ENCODE measurements at places on chromosomes 1 and 21.
A peak's percentile ranks its signal among the peaks of the same experiment; 100 is the strongest.

GRCh38 chr1:48246727-48247126 is 24.2 kb downstream of the SLC5A9 start:
- DNase-seq, result no peak

DNA sequence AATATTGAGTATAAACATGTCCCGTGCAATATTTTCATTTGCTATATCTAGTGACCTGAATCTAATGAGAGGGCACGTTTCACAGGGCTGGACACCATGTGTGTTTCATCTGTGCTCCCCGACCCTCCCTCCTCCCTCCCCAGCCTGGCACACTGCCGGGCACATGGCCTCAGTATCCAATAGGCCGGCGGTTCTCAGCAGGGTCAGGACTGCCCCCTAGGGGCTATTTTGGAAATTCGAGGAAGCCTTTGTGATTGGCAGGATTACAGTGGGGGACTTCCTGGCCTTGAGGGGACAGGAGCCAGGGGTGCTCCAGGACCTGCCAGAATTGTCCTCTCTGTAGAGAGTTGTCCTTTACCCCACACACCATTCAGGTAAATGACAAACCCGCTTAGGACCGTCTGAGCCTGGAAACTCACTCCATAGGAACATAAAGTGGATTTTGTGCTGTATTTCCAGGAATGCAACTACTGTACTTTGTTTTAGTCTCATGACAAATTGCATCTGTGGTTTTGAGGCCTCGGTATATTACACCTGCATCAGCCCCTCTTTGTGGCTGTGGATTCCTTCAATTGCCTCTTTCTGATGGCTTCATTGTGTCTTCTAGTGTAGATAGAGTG is 109.5 kb upstream of the SIM2 start:
- DNase-seq, result peak; percentile 80

DNA sequence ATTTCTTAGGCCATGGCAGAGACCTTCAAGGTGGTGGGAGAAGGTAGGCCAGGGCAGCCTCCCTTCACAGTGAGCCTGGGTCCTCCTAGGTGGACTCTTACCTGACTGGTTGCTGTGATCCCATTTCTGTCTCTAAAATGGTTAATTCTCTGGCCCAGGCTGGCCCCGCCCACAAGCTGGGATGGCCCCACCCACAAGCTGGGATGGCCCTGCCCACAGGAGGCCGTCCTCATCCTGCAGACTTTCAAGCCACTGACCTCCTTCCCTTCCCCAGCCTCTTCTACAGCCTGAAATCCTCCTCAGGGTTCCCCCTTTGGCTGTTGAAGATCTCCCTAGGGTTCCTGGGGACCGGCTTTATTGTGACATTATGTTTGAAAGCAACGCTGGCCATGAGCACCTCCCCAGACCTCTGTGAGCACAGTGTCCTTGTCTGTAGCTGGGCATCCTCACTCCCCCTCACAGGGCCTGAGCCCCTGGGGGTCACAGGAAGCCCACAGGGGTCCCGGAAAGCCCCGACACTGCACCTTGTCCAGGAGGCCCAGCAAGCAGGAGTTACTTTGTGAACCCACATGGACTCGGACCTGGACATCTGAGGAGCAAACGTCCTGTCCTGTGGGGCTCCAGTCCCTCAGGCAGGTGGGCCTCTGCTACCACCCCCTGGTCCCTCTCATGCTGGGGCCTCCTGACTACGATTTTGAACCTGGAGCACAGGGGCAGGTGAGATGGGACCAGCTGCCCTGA is 621.7 kb downstream of the MATN1 start:
- DNase-seq, result peak; percentile 87

DNA sequence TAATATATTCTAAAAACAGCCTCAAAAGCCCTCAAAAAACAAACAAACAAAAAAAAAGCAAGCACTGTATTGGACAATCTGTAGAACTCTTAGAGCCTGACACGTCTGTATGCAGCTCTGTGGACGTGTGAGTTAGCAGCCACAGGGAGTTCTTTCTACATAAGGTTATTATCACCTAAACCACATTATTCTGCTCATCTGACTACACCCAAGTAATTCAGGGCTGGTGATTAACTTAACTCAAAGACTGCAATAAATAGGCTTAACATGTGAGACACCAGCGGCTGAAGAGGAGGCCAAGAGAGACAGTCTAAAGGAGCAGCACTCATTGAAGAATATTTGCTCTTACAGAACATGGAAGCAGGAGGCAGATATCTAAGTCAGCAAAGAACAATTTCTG is 316.0 kb downstream of the VAV3 start:
- DNase-seq, result no peak
